Dorsolateral prefrontal cortex (tissue), 122 donors: ENCODE measurements at places on chromosomes 1 and 21. TPM values are rescaled to one million over a fixed set of nuclear protein-coding genes. Genes with fewer than 3 reads are reported as not detected.
A peak's percentile ranks its signal among the peaks of the same experiment; 100 is the strongest.

The PAQR6 gene
- total RNA-seq = 347 TPM

- DNase-seq = no peak
Observed at GRCh38 chr21:36535618-36536241, 55.8 kb upstream of the CLDN14 start.

DNA sequence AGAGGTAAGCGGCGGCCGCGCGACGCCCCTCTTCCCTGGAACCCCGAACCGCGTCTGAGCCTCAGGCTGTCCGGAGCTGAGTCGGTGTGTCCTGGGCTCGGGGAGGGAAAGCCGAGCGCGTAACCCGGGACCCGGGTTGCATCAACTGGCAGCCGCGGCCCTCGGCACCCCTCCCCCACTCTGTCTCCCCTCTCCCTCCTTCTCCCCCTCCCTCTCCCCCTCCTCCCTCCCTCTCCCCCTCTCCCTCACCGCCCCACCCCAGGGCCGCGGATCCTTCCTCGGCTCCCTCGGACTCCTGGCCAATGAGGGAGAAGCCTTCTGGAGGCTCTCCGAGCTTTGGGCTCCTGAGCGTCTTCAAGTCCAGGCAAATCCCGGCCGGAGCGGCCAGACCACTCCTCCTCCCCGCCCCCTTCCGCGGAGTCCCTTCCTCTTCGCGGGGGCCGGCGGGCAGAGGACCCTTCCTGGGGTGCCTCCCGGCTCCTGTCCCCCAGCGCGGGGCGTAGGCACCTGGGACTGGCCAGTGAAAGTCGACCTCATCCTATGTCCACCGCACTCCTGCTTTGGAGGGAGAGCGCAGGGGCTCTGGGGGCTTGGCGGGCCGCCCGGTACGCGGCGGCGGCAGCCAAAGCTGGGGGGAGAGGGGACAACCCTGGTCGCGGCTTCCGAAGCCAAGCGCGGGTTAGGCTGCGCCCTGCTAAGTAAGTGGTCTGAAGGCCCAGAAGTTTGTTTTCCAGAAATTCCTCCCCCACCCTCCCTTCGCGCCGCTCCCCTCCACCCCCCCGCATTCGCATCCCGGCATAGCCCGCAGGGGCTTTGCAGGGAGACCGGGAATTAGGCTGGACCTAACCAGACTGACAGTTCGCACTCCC is 850 bp downstream of the SESN2 start:
- peak; percentile 35 for DNase-seq

DNA sequence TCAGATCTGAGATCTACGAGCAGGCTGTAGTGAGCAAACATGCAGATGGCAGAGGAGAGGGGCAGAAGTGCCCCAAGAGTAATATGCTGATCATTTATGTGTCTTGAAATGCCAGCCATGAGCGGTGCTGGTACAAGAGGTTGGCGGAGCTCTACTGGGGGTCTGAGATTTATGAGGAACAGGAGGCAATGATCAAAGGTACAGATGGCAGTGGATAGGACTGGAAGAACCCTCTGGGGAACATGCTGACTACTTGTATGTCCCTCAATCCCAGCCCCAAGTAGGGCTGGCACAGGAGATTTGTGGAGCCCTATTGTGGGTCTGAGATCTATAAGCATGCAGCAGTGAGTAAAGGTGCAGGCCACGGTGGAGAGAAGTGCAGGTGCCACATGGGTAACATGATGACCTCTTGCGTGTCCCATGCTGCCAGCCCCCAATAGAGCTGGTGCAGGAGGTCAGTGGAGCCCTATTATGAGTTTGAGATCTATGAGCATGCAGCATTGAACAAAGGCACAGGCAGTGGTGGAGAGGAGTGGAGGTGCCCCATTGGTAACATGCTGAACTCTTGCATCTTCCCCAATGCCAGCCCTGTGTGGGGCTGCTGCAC is 97.2 kb upstream of the ZNF678 start:
- DNase-seq = no peak

DNA sequence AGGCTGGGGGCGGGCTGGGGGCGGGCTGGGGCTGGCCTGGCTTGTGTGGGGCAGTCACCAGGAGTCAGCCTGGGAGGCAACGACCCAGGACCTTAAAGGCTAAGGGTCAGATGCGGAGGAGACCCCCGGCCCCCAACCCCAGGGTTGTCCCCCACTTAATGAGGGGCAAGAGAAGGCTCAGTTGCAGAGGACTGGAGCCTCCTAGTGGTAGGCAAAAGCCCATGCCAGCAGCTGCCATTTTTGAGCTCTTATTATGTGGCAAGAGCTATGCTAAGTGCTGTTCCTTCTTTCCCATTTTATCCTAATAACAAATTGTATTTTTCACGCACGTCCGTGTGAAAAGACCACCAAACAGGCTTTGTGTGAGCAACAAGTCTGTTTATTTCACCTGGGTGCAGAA is 8.0 kb downstream of the KIAA1614 start:
- DNase-seq = no peak
